ENCODE measurements at places on chromosomes 3 and 15.

DNA sequence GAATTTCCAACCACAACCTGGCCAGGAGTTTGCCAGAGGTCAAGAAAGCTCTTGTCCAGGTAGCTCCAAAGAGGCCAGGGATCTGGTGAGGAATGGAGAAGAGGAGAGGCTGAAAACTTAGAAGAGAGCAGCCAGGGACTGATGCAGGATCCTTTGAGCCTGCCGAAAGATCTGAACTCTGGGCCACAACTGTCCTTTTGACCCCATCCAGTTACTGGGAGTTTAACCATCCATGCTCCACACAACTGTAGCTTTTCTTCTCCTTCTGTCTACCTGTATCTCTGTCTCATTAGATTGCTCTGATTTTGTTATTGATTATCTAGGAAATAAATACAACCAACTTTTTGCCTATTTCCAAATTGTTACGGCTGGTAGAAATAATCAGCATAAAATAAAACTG, 36.7 kb downstream of the DAZL start:
- no peak overlapping the region for H3K4me3 ChIP-seq
- peaks cover 15% of the 10 kb centered on the region for H3K27me3 ChIP-seq
- DNase-seq = no peak
- H3K4me1 ChIP-seq = no peaks in the 10 kb centered on the region

GRCh38 chr15:64274341-64274950, 81.5 kb downstream of the CSNK1G1 start:
- DNase-seq = no peak
- no peaks in the 10 kb centered on the region for H3K27me3 ChIP-seq
- H3K4me3 ChIP-seq = no peak overlapping the region
- no peak overlapping the region for H3K27ac ChIP-seq
- H3K4me1 ChIP-seq = peaks cover 18% of the 10 kb centered on the region
- H3K36me3 ChIP-seq = peaks cover 37% of the 10 kb centered on the region

GRCh38 chr3:4977001-4977852, 2.0 kb upstream of the BHLHE40 start:
- no peaks in the 10 kb centered on the region for H3K27me3 ChIP-seq
- H3K4me3 ChIP-seq = peak overlapping the region; percentile 100
- H3K27ac ChIP-seq = peak overlapping the region; percentile 99
- H3K36me3 ChIP-seq = peaks cover 29% of the 10 kb centered on the region

GRCh38 chr15:74878273-74878672, 5.1 kb upstream of the SCAMP2 start:
- no peak overlapping the region for H3K27ac ChIP-seq
- no peak for DNase-seq
- peaks cover 7% of the 10 kb centered on the region for H3K4me1 ChIP-seq
- no peaks in the 10 kb centered on the region for H3K27me3 ChIP-seq
- no peaks in the 10 kb centered on the region for H3K36me3 ChIP-seq
- H3K4me3 ChIP-seq = no peak overlapping the region

- no peaks in the 10 kb centered on the region for H3K27me3 ChIP-seq
- peaks cover 32% of the 10 kb centered on the region for H3K4me1 ChIP-seq
- H3K4me3 ChIP-seq = no peak overlapping the region
Measured at GRCh38 chr15:92105611-92106010, 252.1 kb downstream of the SLCO3A1 start.

- no peak for DNase-seq
- H3K36me3 ChIP-seq = no peaks in the 10 kb centered on the region
- peaks cover 2% of the 10 kb centered on the region for H3K27me3 ChIP-seq
Measured at GRCh38 chr3:121974601-121975111, 47.4 kb downstream of the ILDR1 start.

- H3K4me1 ChIP-seq = peaks cover 6% of the 10 kb centered on the region
- no peak for DNase-seq
- H3K27me3 ChIP-seq = no peaks in the 10 kb centered on the region
- H3K36me3 ChIP-seq = no peaks in the 10 kb centered on the region
- no peak overlapping the region for H3K27ac ChIP-seq
Measured at GRCh38 chr3:188097791-188098190, 56.2 kb upstream of the LPP start.

GRCh38 chr15:67979281-67979680, 74.8 kb upstream of the PIAS1 start:
- H3K27me3 ChIP-seq = no peaks in the 10 kb centered on the region
- H3K27ac ChIP-seq = no peak overlapping the region
- H3K4me3 ChIP-seq = no peak overlapping the region
- DNase-seq = no peak
- H3K36me3 ChIP-seq = no peaks in the 10 kb centered on the region

GRCh38 chr3:152121270-152121636, 147.5 kb upstream of the MBNL1 start:
- H3K27me3 ChIP-seq = no peaks in the 10 kb centered on the region
- no peak overlapping the region for H3K27ac ChIP-seq
- H3K36me3 ChIP-seq = no peaks in the 10 kb centered on the region
- no peak overlapping the region for H3K4me3 ChIP-seq
- DNase-seq = no peak

DNA sequence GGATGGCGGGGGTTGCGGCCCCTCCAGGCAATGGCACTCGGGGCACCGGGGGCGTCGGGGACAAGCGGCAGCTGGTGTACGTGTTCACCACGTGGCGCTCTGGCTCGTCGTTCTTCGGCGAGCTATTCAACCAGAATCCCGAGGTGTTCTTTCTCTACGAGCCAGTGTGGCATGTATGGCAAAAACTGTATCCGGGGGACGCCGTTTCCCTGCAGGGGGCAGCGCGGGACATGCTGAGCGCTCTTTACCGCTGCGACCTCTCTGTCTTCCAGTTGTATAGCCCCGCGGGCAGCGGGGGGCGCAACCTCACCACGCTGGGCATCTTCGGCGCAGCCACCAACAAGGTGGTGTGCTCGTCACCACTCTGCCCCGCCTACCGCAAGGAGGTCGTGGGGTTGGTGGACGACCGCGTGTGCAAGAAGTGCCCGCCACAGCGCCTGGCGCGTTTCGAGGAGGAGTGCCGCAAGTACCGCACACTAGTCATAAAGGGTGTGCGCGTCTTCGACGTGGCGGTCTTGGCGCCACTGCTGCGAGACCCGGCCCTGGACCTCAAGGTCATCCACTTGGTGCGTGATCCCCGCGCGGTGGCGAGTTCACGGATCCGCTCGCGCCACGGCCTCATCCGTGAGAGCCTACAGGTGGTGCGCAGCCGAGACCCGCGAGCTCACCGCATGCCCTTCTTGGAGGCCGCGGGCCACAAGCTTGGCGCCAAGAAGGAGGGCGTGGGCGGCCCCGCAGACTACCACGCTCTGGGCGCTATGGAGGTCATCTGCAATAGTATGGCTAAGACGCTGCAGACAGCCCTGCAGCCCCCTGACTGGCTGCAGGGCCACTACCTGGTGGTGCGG, 1.9 kb downstream of the CHST2 start:
- peaks cover 8% of the 10 kb centered on the region for H3K27me3 ChIP-seq
- H3K36me3 ChIP-seq = peaks cover 5% of the 10 kb centered on the region
- H3K4me1 ChIP-seq = peaks cover 49% of the 10 kb centered on the region
- H3K27ac ChIP-seq = no peak overlapping the region
- peak; percentile 81 for DNase-seq
- peak overlapping the region; percentile 68 for H3K4me3 ChIP-seq

DNA sequence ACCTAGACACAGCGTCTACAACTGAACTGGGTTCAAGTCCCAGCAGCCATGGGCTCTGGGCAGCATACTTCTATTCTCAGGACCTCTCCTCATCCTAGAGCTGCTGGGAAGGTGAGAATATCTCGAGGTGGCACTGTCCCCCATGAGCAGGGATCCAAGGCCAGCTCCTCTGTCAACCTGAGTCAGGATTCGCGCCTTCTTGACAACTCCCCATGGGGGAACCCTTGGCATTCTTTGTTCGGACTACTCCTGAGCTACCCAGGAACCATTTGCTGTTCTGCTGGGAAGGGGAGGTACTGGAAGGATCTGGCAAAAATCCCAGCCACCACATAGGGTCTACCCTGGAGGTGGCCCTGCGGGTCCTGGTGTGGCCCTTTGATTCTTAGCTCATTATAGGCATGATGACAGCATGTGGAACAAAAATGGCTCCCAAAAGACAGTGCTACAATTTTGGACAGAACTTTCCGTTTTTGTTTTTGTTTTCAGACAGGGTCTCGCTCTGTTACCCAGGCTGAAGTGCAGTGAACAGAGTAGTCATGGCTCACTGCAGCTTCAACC, 22.3 kb downstream of the PLXNB1 start:
- no peaks in the 10 kb centered on the region for H3K4me1 ChIP-seq
- H3K36me3 ChIP-seq = no peaks in the 10 kb centered on the region
- H3K27me3 ChIP-seq = no peaks in the 10 kb centered on the region

DNA sequence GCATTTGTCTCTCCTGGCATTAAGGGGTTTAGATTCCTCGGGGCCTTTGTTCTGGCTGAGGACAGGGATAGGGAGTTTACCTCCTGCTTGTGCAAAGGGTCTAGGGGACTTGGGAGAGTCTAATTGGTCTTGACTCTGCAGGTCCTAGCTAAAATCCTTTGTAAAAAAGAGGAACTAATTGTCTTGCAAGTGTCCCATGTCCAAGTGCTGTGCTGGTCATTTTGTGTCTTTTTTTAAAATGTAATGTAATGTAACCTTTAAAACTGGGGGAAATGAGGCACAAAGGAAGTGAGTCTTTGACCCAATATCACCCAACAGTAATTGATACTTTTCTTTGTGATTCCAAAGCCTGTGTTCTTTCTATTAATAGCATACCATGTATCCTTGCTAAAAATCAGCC, 14.9 kb upstream of the C3orf80 start:
- no peaks in the 10 kb centered on the region for H3K4me1 ChIP-seq
- H3K36me3 ChIP-seq = no peaks in the 10 kb centered on the region
- DNase-seq = no peak
- H3K27ac ChIP-seq = no peak overlapping the region

DNA sequence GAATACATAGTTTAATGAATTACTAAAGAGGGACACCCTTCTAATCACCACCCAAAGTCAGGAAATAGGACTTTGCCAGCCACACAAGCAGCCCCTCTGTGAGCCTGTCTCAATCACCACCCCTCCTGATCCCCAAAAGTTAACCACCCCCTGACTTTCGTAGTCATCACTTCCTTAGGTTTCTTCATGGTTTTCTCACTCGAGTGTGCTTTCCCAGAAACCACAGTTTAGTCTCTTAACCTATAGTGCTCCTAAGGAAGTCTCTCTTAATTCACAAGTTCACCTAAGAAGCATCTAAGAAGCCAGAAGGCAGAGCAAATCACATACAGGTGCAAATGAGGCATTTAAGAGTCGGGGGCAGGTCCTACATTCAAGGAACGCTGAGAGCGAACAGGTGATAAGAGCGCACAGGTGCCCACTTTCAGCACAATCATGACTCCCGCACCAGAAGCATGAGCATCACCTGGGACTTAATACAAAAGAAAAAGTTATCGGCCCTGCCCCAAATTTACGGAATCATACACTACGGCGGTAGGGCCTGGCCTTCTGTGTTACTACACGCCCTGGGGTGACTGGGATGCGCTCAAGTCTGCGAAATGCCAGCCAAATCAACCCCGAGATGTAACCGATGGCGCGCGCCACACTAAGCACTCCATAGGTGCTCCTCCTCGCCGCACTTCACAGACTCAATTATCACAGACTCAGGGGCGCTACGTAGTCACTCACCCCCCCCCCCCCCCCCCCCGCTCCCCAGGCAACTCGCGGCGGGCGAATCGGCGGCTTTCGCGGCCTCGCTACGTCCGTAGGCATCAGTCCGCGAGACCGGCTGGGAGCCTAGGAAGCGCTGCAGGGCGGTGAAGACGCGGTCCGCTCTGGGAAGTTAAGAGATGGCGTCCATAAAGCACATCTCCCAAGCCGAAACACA, 815 bp downstream of the ULK4 start:
- H3K4me3 ChIP-seq = peak overlapping the region; percentile 99
- H3K27me3 ChIP-seq = no peaks in the 10 kb centered on the region
- H3K27ac ChIP-seq = peak overlapping the region; percentile 97
- H3K36me3 ChIP-seq = peaks cover 12% of the 10 kb centered on the region
- peaks cover 24% of the 10 kb centered on the region for H3K4me1 ChIP-seq

DNA sequence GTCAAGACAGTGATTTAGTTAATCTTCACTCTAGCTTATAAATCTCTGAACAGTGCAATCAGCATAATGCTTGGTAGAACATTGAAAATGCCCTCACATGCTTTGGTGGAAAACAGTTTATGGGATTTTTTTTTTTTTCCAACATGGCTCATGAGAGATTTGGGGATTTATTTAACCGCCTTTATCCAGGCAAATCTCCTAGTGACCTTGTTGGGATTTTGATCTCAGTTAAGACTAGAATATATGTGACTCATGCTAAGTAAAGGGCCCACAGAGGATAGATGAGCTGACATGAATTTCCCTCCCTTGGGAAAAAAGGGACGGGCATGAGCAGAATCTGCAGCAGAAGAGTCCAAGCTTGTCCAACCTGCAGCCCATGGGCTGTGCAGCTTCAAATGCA, 18.7 kb downstream of the LRTM1 start:
- H3K36me3 ChIP-seq = no peaks in the 10 kb centered on the region
- H3K4me3 ChIP-seq = no peak overlapping the region
- DNase-seq = no peak
- H3K4me1 ChIP-seq = no peaks in the 10 kb centered on the region
- no peak overlapping the region for H3K27ac ChIP-seq

- peaks cover 41% of the 10 kb centered on the region for H3K4me1 ChIP-seq
- H3K27ac ChIP-seq = peak overlapping the region; percentile 66
- no peak for DNase-seq
- no peaks in the 10 kb centered on the region for H3K36me3 ChIP-seq
- H3K4me3 ChIP-seq = no peak overlapping the region
- H3K27me3 ChIP-seq = no peaks in the 10 kb centered on the region
Measured at GRCh38 chr3:151282921-151283320, 4.6 kb upstream of the P2RY14 start.

DNA sequence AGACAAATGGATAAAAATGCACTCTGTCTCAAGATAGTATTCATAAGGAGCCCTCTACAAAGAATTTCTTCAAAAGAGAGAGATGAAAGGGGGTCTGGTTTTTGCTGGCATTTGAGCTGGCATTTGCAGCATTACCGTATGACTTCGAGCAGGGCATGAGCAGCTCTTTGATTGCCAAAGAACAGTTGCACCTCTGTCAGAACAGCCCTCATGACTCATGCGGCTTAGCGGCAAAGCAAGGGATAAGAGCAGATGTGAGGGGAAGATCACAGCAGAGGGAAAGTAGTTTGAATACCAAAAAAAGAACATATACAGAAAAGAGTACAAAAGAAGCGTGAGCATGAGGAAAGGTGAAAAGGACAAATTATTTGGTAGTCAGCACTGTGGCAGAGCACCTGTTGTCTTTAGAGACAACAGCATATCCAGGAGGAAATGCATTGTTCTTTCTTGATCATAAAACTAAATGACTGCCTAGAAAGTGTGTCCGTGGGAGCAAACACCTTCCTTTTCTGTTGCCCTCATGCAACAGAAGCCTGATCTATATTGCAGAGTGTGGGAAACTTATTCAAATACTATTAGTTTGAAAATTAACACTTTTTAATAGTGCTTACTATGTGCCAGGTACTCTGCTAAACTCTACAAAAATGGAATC, 80.5 kb upstream of the SLC24A5 start:
- no peak for DNase-seq
- no peak overlapping the region for H3K27ac ChIP-seq
- no peaks in the 10 kb centered on the region for H3K36me3 ChIP-seq
- H3K4me3 ChIP-seq = no peak overlapping the region

- no peaks in the 10 kb centered on the region for H3K4me1 ChIP-seq
- H3K36me3 ChIP-seq = no peaks in the 10 kb centered on the region
- DNase-seq = no peak
- H3K27me3 ChIP-seq = peaks cover 10% of the 10 kb centered on the region
- H3K27ac ChIP-seq = no peak overlapping the region
Measured at GRCh38 chr15:57972864-57973263, 92.6 kb downstream of the ALDH1A2 start.

Data from activated T-cell treated with anti-CD3 and anti-CD28 coated beads, Interleukin-2, amount 50 U/mL, for 24 hours (primary cell).